ENCODE measurements at places on chromosomes 7 and 10. TPM values are rescaled to one million over a fixed set of nuclear protein-coding genes. Genes with fewer than 3 reads are reported as not detected.

GRCh38 chr7:79877874-79878465 is 256.7 kb upstream of the GNAI1 start:
- H3K36me3 ChIP-seq, result no peaks in the 10 kb centered on the region
- no peak overlapping the region for H3K4me3 ChIP-seq

DNA sequence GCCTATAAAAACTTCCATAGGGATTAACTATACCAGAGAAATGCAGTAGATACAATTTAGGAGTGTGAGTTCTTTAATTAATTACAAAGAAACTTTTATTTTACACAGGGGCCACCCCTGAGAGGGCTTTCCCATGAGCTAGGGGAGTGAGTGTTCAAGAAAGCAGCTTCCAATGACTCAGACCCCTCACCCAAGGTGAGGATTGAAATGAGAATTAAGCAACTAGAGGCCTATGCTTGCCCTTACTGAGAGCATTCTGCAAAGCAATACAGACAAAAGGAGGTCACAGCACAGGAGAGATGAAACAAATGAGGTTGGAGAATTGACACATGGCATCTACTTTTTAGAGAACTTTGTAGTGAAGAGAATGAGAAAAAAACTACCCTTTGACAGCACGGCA is 301.8 kb downstream of the WDR11 start:
- DNase-seq, result no peak
- H3K27me3 ChIP-seq, result no peaks in the 10 kb centered on the region
- no peak overlapping the region for H3K27ac ChIP-seq
- no peak overlapping the region for H3K4me3 ChIP-seq

DNA sequence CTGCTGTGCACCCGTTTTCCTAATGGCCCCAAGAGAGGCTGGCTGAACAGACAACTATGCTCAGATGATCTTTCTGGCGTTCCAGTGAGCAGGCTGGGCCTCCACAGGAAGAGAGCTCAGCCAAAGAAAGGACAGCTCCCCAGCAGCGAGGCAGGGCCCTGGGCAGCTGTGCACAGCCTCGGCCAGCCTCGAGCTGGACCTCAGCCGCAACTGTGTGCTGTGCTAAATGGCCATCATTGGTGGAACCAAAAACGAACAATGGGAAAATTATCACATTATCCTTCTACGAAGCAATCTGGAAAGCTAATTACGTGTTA is 97.5 kb downstream of the CTBP2 start:
- no peaks in the 10 kb centered on the region for H3K36me3 ChIP-seq
- peaks cover 87% of the 10 kb centered on the region for H3K4me1 ChIP-seq
- no peak for DNase-seq
- no peak overlapping the region for H3K4me3 ChIP-seq
- no peaks in the 10 kb centered on the region for H3K27me3 ChIP-seq
- H3K27ac ChIP-seq, result no peak overlapping the region

DNA sequence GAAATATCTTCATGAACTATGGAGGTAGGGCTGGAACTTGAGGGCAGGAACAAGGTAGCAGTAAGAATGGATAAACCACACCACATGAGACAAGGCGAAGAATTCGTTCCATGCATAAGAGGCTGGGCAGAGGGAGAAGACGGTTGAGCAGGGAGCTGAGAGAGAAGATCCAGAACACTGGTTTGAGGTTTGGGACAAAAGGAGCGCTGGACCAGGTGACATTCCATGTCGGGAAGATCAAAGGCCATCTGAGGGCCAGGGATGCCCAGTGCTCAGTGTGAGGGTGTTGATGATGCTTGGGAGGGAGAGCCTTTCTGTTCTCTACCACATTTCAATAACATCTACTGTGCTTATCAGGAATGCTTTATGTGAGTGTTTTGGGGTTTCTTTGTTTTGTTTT is 52.8 kb downstream of the WIPF3 start:
- H3K36me3 ChIP-seq, result no peaks in the 10 kb centered on the region
- peaks cover 4% of the 10 kb centered on the region for H3K4me1 ChIP-seq
- no peak overlapping the region for H3K4me3 ChIP-seq
- no peaks in the 10 kb centered on the region for H3K27me3 ChIP-seq

ASB10 gene
- total RNA-seq, result not detected

GRCh38 chr7:152911922-152912321 is 152.4 kb downstream of the ACTR3B start:
- H3K36me3 ChIP-seq, result no peaks in the 10 kb centered on the region
- H3K4me1 ChIP-seq, result no peaks in the 10 kb centered on the region
- no peak for DNase-seq
- no peak overlapping the region for H3K4me3 ChIP-seq
- no peak overlapping the region for H3K27ac ChIP-seq

DNA sequence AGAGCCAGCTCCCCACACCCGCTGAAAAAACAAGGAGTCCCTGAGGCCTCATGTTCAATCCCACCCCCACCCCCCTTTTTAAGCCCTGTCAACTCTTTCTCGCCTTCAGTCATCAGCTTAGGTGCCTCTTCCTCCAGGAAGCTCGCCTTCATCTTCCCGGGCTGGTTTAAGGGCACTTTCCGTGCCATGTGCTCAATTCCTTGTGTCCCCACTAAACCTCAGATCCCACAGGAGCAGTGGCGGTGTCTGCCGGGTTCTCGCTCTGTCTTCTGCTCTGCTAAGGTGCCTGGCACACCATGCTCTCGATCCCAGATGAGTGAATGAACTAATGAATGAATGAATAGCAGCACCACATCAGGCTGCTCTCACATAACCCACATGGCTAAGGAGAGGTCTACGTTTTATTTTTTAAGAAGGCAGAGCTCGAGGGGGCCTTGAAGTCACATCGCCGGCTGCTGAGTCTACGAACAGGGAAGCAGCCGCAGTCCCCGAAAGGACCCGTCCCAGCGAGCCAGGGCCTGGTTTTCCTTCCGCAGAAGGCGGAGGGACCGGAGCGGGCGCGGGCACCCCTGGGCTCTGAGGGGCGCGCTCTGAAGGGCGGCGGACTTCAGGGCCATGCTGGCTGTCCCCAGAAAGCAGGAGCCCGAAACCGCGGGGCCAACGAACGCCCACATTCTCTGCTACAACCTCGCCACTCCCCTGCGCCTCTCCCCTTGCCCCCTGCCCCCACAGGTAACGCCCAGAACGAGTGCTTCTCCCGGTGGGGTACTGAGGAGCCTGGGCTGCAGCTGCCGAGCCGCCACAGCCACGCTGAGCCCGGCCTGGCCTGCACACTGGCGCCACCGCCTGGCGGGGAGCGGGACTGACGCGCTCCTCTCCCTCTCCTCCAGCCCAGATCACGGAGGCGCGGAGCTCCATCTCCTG is 73.4 kb upstream of the KCNMA1 start:
- peak overlapping the region; percentile 43 for H3K4me3 ChIP-seq
- no peak for DNase-seq
- no peaks in the 10 kb centered on the region for H3K36me3 ChIP-seq
- peaks cover 27% of the 10 kb centered on the region for H3K27me3 ChIP-seq
- peaks cover 4% of the 10 kb centered on the region for H3K4me1 ChIP-seq

PRLHR gene
- not detected for total RNA-seq

DNA sequence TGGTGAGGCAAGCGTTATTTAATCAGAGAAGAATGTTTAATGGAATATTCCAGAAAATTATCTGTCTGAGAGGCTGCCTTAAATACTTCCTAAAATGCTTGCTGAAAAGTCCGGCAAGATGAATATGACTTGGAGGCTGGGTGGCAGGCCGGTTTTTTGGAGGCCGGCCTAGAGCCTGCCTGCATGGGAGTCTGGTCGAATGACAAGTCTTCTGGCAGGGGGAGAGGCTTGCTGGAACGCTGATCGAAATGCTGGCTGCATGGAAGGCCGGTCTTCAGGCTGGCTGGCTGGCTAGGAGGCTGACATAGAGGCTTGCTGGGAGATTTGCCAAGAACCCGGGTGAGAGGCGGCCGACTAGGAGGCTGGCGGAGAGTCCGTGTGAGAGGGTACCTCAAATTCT is 135.7 kb downstream of the OR13A1 start:
- H3K36me3 ChIP-seq, result no peaks in the 10 kb centered on the region
- H3K4me3 ChIP-seq, result no peak overlapping the region
- peak; percentile 62 for DNase-seq
- H3K27me3 ChIP-seq, result no peaks in the 10 kb centered on the region

PTF1A gene
- total RNA-seq, result not detected

TAS2R60 gene
- not detected for total RNA-seq

CYP2E1 gene
- total RNA-seq, result 4.5 TPM

NPM3 gene
- total RNA-seq, result 13.3 TPM

DNA sequence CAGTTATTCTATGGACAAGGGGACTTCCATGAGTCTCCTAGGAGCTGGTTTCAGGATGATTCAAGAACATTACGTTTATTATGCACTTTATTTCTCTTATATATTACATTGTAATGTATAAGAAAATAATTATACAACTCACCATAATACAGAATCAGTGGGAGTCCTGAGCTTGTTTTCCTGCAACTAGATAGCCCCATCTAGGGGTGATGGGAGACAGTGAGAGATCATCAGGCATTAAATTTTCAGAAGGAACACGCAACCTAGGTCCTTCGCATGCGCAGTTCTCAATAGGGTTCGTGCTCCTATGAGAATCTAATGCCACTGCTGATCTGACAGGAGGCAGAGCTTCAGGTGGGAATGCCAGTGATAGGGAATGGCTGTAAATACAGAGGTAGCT is 137.9 kb downstream of the ANKRD30A start:
- H3K27ac ChIP-seq, result no peak overlapping the region
- H3K4me1 ChIP-seq, result no peaks in the 10 kb centered on the region
- H3K4me3 ChIP-seq, result no peak overlapping the region
- no peaks in the 10 kb centered on the region for H3K36me3 ChIP-seq
- no peaks in the 10 kb centered on the region for H3K27me3 ChIP-seq

OR2A12 gene
- total RNA-seq, result not detected

- peaks cover 40% of the 10 kb centered on the region for H3K4me1 ChIP-seq
- DNase-seq, result no peak
- peaks cover 16% of the 10 kb centered on the region for H3K27me3 ChIP-seq
Observed at GRCh38 chr10:123888256-123888655, 3.4 kb downstream of the CPXM2 start.

DNA sequence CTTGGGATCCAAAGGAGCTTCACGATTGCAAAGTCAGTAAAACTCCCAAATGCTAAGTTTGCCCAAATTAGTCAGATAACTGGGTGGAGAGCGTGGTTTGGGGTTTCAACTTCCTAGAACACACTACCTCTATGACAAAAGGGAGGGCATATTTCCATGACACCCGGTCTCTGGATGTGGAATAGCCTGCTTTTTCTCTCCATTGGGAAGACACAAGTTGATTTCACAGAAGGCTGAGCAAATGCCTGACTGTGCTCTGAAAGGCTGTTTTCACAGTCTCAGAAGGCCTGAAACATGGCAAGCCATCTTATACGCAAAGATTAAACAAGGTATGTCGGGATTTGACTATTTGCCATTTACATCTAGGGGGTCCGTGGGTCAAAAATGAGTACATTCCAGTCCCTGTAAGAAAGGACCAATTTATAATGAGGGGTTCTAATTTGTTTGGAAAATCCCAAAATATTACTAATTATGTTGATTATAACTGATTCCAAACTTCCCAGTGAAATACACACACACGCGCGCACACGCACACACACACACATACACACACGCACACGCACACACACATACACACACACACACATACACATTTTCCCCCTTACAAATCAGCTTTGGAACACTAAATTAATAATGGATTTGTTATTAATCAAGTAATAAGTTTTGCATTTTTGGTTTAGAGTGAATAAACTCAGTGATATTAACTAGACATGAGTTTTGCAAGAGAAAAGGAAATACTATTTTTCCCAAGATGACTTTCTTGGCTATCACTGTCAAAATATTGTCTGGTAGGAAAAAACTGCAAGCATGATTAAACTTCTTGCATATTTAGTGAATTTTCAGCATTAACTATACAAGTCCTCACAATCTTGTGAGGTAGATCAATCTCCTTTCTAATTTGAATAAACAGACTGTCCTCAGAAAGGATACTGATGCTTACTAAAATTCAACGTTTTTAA is 105.0 kb downstream of the PRTFDC1 start:
- H3K27ac ChIP-seq, result no peak overlapping the region
- no peak overlapping the region for H3K4me3 ChIP-seq
- no peak for DNase-seq
- no peaks in the 10 kb centered on the region for H3K36me3 ChIP-seq
- H3K27me3 ChIP-seq, result no peaks in the 10 kb centered on the region
- H3K4me1 ChIP-seq, result peaks cover 10% of the 10 kb centered on the region

DNA sequence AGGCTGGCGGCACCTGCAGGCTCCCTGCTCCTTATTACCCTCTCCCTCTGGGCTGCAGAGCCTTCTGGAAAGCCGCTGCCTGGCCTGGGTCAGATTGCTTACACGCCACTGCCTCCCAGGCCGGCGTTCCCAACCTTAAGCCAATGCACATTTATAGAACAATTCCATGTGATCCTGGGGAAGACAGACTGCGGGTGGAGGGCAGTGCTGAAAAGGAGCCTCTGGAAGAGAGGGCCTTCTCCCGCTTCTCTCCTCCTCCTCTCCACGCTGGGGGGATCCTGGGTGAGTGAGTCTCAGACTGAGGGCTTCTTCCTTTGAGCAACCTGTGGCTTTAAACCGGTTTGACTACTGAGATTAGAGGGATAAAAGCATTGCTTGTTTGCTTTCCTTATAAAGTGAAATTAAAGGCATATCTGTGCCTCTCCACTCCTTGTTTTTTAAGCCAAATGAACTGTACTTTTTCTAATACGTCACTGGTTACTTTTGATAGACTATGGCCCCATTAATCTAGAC is 5.5 kb downstream of the TACC2 start:
- H3K4me1 ChIP-seq, result peaks cover 33% of the 10 kb centered on the region
- H3K27ac ChIP-seq, result peak overlapping the region; percentile 84
- no peak for DNase-seq

DNA sequence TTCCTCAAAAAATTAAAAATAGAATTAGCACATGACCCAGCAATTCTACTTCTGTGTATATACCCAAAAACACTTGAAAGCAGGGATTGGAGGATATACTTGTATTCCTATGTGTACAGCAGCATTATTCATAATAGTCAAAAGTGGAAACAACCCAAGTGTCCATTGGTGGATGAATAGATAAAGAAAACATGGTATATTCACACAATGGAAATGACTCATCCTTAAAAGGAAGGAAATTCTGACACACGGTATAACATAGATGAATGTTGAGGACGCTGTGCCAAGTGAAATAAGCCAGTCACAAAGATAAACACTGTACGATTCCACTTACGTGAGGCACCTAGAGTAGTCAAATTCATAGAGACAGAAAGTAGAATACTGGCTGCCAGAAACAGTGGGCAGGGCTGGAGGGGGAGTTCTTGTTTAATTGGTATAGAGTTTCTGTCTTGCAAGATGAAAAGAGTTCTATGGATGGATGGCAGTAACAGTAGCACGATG is 26.6 kb upstream of the KAT6B start:
- no peak for DNase-seq
- no peaks in the 10 kb centered on the region for H3K36me3 ChIP-seq

PTN gene
- total RNA-seq, result 3.1 TPM

All from suprapubic skin (tissue), 4 donors.